Caco-2 (cell line): ENCODE measurements at places on chromosomes 11 and 22. TPM values are rescaled to one million over a fixed set of nuclear protein-coding genes. Genes with fewer than 3 reads are reported as not detected.
A peak's percentile ranks its signal among the peaks of the same experiment; 100 is the strongest.

GRCh38 chr11:32255841-32256240 is 165.0 kb downstream of the RCN1 start:
- no peaks in the 10 kb centered on the region for H3K36me3 ChIP-seq
- no peaks in the 10 kb centered on the region; the same call in 1 of the 2 replicates for H3K27me3 ChIP-seq
- H3K4me1 ChIP-seq, result no peaks in the 10 kb centered on the region
- H3K27ac ChIP-seq, result no peak overlapping the region
- no peak for DNase-seq

DNA sequence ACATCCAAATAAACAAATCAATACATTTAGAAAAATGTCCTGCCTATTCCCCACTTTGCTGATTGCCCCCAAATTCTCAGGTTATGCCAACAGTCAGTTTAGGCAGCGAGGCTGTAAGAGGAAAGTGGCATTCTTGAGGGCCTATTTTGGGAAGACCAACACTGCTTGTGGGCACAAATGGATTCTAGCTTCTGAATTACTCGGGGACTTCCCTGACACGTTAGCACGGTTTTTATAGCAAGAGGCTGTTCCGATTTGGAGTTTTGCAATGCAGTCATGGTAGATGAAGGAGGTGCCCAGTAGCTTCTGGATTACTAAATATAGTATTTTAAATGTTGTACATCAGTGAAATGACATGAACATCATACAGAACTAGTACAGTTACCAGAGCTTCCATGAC is 13.1 kb downstream of the RCN1 start:
- no peak overlapping the region for H3K4me3 ChIP-seq
- no peak for DNase-seq
- H3K27me3 ChIP-seq, result no peaks in the 10 kb centered on the region
- H3K27ac ChIP-seq, result no peak overlapping the region
- H3K36me3 ChIP-seq, result peaks cover 3% of the 10 kb centered on the region; the same call in 1 of the 2 replicates

GRCh38 chr11:75813622-75814039 is 1.4 kb upstream of the UVRAG start:
- no peaks in the 10 kb centered on the region for H3K36me3 ChIP-seq
- H3K27me3 ChIP-seq, result no peaks in the 10 kb centered on the region

GRCh38 chr11:126352163-126352562 is 3.3 kb upstream of the ST3GAL4 start:
- DNase-seq, result no peak
- H3K36me3 ChIP-seq, result no peaks in the 10 kb centered on the region
- H3K27me3 ChIP-seq, result no peaks in the 10 kb centered on the region
- H3K4me3 ChIP-seq, result no peak overlapping the region

- H3K36me3 ChIP-seq, result peaks cover 4% of the 10 kb centered on the region; the same call in 1 of the 2 replicates
- no peak overlapping the region for H3K4me3 ChIP-seq
- H3K27me3 ChIP-seq, result no peaks in the 10 kb centered on the region
- DNase-seq, result no peak
Measured at GRCh38 chr11:68335683-68336082, 23.3 kb downstream of the LRP5 start.

GRCh38 chr11:9253086-9253485 is 12.1 kb downstream of the DENND5A start:
- H3K27me3 ChIP-seq, result no peaks in the 10 kb centered on the region
- no peaks in the 10 kb centered on the region for H3K4me1 ChIP-seq
- H3K27ac ChIP-seq, result no peak overlapping the region
- no peak overlapping the region for H3K4me3 ChIP-seq
- no peaks in the 10 kb centered on the region for H3K36me3 ChIP-seq

DNA sequence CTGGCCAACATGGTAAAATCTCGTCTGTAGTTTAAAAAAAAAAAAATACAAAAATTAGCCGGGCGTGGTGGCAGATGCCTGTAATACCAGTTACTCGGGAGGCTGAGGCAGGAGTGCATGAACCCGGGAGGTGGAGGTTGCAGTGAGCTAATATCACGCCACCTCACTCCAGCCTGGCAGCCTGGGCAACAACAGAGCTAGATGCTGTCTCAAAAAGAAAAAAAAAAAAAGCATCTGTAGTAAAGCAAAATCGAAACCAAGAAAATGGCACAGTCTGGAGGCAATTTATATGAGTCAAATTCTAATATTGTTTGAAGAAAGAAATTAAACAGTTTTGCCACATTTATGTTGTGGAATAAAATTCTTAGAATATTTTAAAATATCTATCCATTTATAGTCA is 365.0 kb upstream of the CHORDC1 start:
- H3K4me3 ChIP-seq, result no peak overlapping the region
- H3K27ac ChIP-seq, result no peak overlapping the region
- DNase-seq, result no peak
- no peaks in the 10 kb centered on the region for H3K36me3 ChIP-seq
- no peaks in the 10 kb centered on the region for H3K27me3 ChIP-seq
- no peaks in the 10 kb centered on the region for H3K4me1 ChIP-seq

GRCh38 chr22:35726933-35727332 is 9.3 kb downstream of the APOL5 start:
- H3K4me3 ChIP-seq, result no peak overlapping the region
- no peaks in the 10 kb centered on the region for H3K27me3 ChIP-seq
- no peaks in the 10 kb centered on the region for H3K4me1 ChIP-seq
- H3K36me3 ChIP-seq, result no peaks in the 10 kb centered on the region
- no peak for DNase-seq

- H3K36me3 ChIP-seq, result no peaks in the 10 kb centered on the region
- H3K27ac ChIP-seq, result no peak overlapping the region
- H3K4me3 ChIP-seq, result no peak overlapping the region
- no peak for DNase-seq
Measured at GRCh38 chr11:76667856-76668255, 2.7 kb downstream of the LRRC32 start.

DNA sequence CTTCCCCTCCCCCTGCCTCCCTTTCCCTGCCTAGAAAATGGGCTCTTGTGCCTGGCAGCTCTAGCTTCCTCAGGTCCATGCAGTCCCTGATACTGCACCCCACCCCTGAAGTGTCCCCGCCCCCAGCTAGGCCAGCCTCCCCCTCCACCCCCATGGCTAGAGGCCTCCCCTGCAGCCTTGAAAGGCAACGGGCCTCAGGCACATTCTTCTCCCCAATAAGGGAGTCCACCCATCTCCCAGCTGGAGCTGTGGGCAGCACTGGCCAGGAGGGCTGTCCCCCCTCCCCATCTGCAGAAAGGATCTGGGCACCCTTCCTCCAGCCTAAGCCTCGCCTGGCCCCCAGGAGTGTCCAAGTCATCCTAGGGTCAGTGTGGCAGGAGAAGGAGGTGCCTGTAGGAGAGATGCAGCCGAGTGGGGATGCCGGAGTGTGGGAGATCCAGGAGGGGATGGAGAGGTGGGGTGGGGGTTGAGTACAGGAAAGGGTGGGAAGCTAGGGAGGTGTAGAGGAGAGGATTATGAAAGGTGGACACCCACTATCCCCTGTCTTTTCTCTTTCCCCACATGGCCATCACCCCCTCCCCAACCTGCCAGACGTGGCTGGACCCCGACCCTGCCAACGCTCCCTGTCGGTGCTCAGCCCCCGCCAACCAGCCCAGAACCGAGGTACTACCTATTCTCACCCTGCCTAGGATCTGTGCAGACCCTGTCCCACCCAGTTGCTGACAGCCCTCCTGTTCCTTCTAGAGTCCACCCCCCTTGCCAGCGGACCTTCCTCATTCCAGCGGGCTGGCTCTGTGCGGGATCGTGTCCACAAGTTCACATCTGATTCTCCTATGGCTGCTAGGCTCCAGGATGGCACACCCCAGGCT is 9.3 kb downstream of the SMTN start:
- no peak overlapping the region for H3K4me3 ChIP-seq
- H3K4me1 ChIP-seq, result no peaks in the 10 kb centered on the region
- no peaks in the 10 kb centered on the region for H3K27me3 ChIP-seq

GRCh38 chr11:36009473-36009872 is 65.6 kb downstream of the LDLRAD3 start:
- no peaks in the 10 kb centered on the region for H3K36me3 ChIP-seq
- no peak for DNase-seq
- H3K4me3 ChIP-seq, result no peak overlapping the region
- H3K27me3 ChIP-seq, result no peaks in the 10 kb centered on the region

GRCh38 chr11:75577207-75577606 is 15.2 kb downstream of the SERPINH1 start:
- peaks cover 2% of the 10 kb centered on the region; the same call in 1 of the 2 replicates for H3K36me3 ChIP-seq
- no peak overlapping the region for H3K4me3 ChIP-seq

GRCh38 chr11:132111838-132112237 is 741.4 kb downstream of the NTM start:
- H3K4me1 ChIP-seq, result no peaks in the 10 kb centered on the region
- H3K4me3 ChIP-seq, result no peak overlapping the region
- DNase-seq, result no peak
- no peak overlapping the region for H3K27ac ChIP-seq
- H3K27me3 ChIP-seq, result no peaks in the 10 kb centered on the region

DNA sequence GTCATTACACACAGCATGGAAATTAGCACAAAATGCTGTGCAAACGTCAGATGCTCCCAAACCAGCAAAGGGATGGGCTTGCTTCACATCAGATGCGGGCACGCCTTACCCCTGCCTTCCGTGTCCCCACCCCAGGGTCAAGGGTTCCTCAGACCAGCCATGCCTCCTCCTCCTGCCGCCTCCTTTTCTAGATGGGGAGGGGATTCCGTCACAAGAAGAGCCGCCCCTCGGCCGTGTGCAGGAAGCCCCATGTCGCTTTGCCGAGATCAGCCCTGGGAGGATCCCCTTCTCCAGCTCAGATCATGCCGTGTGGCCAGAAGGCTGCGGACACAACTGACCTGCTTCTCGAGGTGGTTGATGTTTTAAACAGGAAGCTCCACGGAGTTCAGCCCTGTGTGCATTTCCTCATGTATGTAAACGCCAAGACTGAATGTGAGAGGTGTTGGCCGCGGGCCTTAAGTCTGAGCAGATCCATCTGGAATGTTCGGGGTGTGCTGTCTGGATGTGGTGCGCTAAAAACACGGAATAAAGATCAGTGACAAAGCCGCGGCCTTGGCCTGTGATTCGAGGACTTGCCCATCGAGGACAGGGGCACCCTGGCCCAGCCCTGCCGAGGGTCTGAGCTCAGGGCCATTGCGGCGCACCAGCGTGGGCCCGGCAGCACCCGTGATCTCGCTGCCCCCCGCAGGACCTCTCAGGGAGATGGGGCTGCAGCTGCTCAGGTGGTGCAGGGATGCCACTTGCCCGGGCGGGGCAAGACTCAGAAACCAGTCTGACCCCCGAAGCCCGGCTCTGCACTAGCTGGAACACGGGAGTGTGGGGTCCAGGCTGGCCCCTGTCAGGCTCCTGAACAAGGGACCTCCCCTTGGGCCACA is 412.9 kb downstream of the TBC1D22A start:
- no peak overlapping the region for H3K27ac ChIP-seq
- no peaks in the 10 kb centered on the region for H3K36me3 ChIP-seq
- no peaks in the 10 kb centered on the region for H3K27me3 ChIP-seq
- no peak overlapping the region for H3K4me3 ChIP-seq
- 0 out of 2 replicates have a peak, but pooled peaks cover 3% of the 10 kb centered on the region for H3K4me1 ChIP-seq
- DNase-seq, result peak; percentile 22

GRCh38 chr11:37857726-37858125 is 1259.7 kb upstream of the RAG2 start:
- peaks cover 6% of the 10 kb centered on the region for H3K4me1 ChIP-seq
- no peaks in the 10 kb centered on the region for H3K36me3 ChIP-seq
- DNase-seq, result no peak

DNA sequence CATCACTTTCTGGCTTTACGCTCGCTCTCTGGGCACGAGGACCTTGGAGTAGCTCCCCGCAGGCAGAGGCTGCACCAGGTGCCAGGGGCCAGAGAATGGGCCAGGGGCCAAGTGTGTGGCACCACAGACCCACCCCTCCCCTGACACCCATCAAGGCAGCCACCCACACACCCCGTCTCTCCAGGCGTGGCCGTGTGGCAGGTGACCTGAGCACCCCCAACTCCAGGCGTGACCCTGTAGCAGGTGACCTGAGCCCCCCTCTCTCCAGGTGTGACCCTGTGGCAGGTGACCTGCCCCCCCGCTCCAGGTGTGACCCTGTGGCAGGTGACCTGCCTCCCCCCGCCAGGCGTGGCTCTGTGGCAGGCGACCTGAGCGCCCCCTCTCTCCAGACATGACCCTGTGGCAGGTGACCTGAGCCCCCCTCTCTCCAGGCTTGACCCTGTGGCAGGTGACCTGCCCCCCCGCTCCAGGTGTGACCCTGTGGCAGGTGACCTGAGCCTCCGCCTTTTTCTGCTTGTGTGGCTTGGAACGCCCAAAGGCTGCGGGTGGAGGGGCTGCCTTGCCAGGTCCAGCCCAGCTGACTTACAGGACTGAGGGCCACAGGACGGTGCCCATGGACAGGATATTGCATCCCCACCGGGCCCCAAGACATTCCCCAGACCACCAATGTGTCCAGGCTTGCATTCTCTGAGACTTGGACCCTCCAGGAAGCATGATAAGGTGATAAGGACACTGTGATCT is 667.2 kb downstream of the BRD1 start:
- H3K4me3 ChIP-seq, result no peak overlapping the region
- no peak overlapping the region for H3K27ac ChIP-seq
- DNase-seq, result no peak
- H3K36me3 ChIP-seq, result no peaks in the 10 kb centered on the region

- no peak for DNase-seq
- H3K4me3 ChIP-seq, result no peak overlapping the region
- H3K4me1 ChIP-seq, result peaks cover 28% of the 10 kb centered on the region
Measured at GRCh38 chr11:66953081-66953833, 4.9 kb downstream of the PC start.

DNA sequence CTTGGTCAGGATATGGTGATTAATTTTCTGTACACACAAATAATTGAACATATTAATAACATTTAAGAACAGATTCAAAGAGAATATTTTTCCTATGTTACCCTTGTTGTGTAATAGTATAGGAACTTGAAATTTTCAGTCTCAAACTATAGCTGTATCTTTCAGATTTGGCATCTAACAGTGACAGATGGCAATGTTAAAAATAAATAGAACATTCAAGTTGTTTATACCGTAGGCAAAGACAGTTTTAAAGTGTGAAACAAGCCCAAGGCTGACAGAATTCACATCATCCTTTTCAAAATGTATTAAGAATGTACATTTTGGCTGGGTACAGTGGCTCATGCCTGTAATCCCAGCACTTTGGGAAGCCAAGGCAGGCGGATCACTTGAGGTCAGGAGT is 92.6 kb upstream of the TP53AIP1 start:
- H3K27me3 ChIP-seq, result no peaks in the 10 kb centered on the region; the same call in 1 of the 2 replicates
- H3K36me3 ChIP-seq, result no peaks in the 10 kb centered on the region
- H3K4me1 ChIP-seq, result no peaks in the 10 kb centered on the region

Gene PTDSS2
- 40.6 and 44.3 TPM in 2 replicates for total RNA-seq

Gene NPAS4
- total RNA-seq, result not detected in 2 replicates

Gene ATP5MG
- 537 and 576 TPM in 2 replicates for total RNA-seq

Gene TAGLN
- total RNA-seq, result 303 and 588 TPM in 2 replicates

Gene B3GAT1
- 0.11 TPM in 1 of 2 replicates, not detected in the other for total RNA-seq

Gene C22orf42
- total RNA-seq, result not detected in 2 replicates

Gene MPST
- 81.8 and 83.7 TPM in 2 replicates for total RNA-seq

Gene SNX32
- total RNA-seq, result not detected in 2 replicates

Gene ASCC2
- 61.4 and 68.8 TPM in 2 replicates for total RNA-seq

Gene RAB38
- 0.41 and 1.2 TPM in 2 replicates for total RNA-seq
